ENCODE measurements at places on chromosomes 2 and 18.

GRCh38 chr2:109694190-109694589, 80.0 kb downstream of the SOWAHC start:
- DNase-seq, result no peak

GRCh38 chr2:148906124-148906523, 31.1 kb downstream of the KIF5C start:
- DNase-seq, result no peak

DNA sequence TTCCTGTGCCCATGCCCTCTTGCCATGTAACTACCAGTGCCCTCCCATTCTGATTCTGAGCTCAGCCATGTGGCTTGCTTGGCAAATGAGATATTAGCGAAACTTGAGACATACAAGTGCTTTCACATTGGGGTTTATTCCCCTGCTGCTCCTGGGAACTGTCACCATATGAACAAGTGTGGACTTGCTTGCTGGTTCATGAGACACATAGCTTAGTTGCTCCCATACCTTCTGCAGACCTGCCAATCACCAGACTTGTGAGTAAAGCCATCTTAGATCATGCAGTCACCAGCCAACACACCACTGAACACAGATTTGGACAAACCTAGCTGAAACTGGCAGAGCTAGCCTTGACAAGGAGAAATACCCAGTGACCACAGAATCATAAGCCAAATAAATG, 155.1 kb downstream of the SS18 start:
- no peak for DNase-seq

GRCh38 chr2:44453259-44453658, 91.5 kb downstream of the CAMKMT start:
- no peak for DNase-seq

DNA sequence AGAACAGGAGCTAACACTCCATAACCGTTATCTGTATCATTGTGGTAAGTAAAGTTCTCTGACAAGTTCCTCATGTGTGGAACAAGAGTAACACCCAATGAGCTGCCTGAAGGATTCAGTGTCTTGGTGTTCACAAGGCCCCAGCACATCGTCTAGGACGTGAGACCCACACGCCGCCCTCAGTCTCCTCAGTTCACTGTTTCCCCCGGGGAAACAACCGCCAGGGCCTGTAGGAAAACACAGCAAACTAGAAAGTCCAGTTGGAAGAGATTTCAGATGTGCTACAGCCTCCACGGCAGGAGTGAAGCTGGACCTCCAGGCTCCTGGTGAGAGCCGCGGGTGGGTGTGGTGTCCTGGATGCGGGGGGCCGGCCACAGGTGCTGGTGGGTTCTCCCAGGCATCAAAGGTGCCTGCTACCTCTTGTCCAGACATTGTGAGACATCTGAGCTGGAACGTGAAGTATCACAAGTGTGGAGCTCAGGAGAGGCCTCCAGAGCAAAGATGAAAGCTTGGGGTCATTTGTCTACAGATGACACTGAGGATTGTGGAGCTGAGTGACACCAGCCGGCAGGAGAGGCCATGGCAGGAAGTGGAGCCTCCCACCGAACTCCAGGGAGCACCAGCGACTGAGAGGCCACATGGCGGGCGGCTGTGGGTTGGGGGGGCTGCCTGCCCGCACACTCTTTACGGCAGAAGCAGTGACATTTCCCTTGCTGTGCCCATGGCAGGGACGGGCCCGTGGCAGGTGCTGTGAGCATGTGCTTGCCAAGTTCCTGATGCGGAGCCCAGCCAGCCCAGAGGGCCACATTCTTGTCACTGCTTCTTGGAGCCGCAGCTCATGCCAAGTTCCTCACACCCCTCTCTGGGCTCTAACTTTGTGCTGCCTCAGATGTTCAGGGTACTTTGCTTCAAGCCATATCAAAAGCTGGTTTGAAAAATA, 131.2 kb downstream of the TMEM18 start:
- no peak for DNase-seq
